D721Med (cell line): ENCODE measurements at places on chromosomes 5 and 9.

DNA sequence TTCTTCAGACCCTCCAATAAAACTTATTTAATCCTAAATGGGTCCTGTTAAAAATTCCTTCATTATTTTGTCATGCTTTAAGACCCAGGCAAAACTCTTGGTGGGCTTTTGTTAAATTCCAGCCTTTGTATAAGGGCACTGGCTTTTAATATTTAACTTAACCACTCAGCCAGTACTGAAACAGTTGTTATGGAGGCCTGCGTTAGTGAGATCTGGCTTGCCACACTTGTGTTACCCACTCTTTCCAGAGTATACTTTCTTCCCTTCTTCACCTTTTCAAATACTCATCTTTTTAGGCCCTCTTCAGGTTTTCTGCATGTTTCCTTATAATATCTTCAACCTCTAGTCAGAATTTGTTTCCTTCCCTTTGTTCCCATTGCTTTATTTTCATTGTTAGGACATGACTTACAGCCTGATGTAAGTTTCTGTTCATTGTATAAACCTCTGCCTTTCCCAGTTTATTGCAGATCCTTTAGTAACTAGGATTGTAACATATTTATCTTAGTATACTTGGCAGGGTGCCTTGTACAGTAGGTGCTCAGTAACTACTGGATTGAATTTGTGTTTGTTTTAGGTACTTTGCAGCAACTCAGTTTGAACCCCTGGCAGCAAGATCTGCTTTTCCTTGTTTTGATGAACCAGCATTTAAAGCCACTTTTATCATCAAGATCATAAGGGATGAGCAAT lies 48.8 kb downstream of the LNPEP start:
- DNase-seq, result no peak

- no peak for DNase-seq
Observed at GRCh38 chr5:169295306-169295705, 5.6 kb downstream of the SLIT3 start.

GRCh38 chr9:14084867-14085266 lies 229.1 kb downstream of the NFIB start:
- DNase-seq, result no peak

- no peak for DNase-seq
Observed at GRCh38 chr5:44801992-44802391, 6.8 kb upstream of the MRPS30 start.

GRCh38 chr9:134734270-134734669 lies 92.7 kb downstream of the COL5A1 start:
- no peak for DNase-seq

DNA sequence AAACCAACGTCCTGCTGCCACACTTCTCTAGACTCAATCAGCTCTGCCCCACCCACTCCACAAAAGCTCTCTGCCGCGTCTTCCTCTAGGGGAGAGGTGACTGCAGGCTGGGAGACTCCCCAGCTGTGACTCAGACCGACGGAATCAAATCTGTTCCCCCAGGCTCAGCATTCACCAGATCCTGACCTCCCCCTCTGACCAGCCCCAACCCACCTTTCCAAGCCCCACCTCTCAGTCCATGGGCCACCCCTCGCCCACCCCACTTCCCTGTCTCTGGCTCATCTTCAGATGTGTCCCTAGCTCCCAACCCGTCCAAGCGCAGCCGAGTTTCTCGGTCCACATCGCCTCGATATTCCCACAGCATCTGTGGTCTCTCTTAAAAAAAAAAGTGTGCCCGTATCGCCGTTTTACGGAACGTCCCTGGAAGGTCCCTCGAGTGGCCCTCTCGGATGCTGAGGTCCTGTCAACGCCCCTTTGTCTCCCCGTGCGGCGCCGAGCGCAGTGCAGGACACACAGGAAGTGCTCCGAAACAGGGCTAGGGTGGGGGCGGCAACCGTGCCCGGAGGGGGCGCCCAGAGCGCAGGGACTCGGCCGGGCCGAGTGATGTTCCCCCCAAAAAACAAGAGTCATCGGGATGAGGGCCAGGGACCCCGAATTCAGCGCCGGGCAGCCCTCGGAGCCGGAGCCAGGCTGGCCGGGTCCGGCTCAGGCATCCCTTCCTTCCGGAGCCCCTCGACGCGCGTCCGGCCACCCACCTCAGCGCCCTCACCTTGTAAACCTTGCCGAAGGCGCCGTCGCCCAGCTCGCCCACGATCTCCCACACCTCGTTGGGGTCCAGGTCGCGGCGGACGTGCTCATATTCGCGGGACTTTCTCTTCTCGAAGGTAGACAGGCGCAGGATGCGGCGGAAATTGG lies 649 bp downstream of the STK10 start:
- DNase-seq, result no peak

DNA sequence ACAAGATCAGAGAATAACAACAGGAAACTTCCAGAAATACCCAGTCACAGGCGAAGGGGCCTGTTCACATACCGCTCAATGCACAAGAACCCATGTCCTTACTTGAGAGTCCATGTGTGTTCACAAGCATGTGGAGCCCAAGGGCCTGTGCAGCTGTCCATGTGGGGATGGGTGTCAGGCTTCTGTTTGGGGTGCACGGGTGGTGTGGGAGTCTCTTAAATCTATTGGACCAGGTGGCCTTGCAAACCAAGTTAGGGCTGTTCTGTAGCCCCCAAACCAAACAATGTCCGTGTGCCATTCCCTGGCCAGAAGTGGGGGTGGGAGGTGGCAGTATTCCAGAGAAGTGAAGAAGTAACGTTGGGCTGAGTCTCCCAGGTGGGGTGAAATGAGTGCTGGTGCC lies 222.3 kb downstream of the PBX3 start:
- no peak for DNase-seq

GRCh38 chr5:160445132-160445531 lies 23.5 kb downstream of the PTTG1 start:
- DNase-seq, result no peak

DNA sequence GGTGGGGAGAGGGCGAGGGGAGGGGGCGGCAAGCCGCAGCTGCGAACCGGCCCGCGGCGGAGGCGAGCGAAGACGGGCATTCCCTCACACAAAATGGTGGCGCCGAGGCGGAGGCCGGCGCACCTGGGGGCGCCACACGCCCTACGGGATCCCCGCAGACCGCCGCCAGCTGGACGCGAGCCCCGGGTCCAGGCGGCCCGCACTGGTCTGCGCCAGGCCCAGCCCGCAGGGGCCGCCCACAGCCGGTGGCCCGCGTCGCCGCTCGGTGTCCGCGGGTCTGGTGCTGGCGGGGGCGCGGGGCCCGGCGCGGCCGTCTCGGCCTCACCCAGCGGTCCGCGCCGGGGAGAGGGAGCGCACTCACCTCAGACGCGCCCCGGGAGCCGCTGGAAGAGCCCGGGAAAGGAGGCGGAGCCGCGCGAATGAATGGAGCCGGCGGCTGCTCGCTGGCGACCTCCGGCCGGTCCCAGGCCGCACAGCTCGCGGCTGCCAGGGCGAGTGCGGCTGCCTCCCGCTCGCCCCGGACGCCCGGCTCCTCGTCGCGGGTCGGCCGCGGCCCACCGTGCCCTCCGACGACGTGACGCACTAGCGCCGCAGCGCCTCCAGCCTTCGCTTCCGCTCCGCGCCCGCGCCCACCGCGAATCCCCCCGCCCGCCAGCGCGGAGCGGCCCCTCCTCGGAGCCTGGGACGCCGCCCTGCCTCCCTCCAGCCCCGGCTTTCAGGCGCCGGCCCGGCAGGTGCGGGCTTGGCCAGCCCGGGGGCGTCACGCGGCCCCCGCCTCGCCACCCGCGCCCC lies at the start of gene FAM169A:
Gene FAM169A (minus strand): TSS at position 584 of the 792 bp plus-strand sequence. CDS start 24,711 bp downstream, outside the sequence.
- no peak for DNase-seq

- no peak for DNase-seq
Observed at GRCh38 chr9:131809941-131810344, 70.1 kb upstream of the RAPGEF1 start.

DNA sequence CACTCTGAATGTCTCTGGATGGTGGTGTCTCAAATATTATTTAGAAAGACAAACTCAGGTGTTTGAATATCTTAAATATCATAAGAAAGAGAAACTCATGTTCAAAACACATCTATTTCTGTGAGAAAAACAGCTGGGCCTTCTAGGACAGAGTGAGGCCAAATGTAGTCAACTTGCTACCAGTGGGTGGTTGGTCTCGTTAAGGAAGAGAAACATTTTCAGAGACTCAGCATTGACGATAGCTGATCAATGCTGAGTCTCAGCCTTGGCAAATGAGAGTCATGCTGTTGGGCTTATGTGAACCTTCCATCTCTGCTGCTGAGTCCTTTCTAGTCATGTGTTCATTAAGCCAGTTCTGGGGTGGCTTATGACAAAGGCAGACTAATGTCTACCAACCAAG lies 418.0 kb downstream of the CETN3 start:
- DNase-seq, result no peak
